A549 treated with dexamethasone at 1 μM for 4 hours (cell line): ENCODE measurements at places on chromosomes 7 and 10. TPM values are rescaled to one million over a fixed set of nuclear protein-coding genes. Genes with fewer than 3 reads are reported as not detected.

FKBP14 gene
- 6.7 to 10.3 TPM (median 7.3 TPM) in 5 replicates for total RNA-seq

IFIT1B gene
- total RNA-seq, result not detected in 5 replicates

HYAL4 gene
- 0.04 TPM in 1 of 5 replicates, not detected in the others for total RNA-seq

NUDT1 gene
- total RNA-seq, result 96.3 to 103 TPM (median 99.2 TPM) in 5 replicates

GDF2 gene
- total RNA-seq, result not detected in 5 replicates

SCART1 gene
- total RNA-seq, result 0.14 to 0.33 TPM (median 0.29 TPM) in 5 replicates

PRSS37 gene
- not detected in 5 replicates for total RNA-seq

TYW1B gene
- total RNA-seq, result 2.9 to 3.2 TPM (median 3.0 TPM) in 5 replicates

EGFR gene
- total RNA-seq, result 94.3 to 141 TPM (median 116 TPM) in 5 replicates

ANK3 gene
- total RNA-seq, result 0.41 to 1.2 TPM (median 0.69 TPM) in 5 replicates

NME8 gene
- not detected in 5 replicates for total RNA-seq

ASB15 gene
- not detected in 5 replicates for total RNA-seq

NRP1 gene
- 63.7 to 98.6 TPM (median 87.4 TPM) in 5 replicates for total RNA-seq

CCL24 gene
- total RNA-seq, result not detected in 5 replicates

GPRIN2 gene
- total RNA-seq, result 23.8 to 39.9 TPM (median 33.0 TPM) in 5 replicates

ENKUR gene
- 0.26 to 0.39 TPM (median 0.30 TPM) in 5 replicates for total RNA-seq

ACSL5 gene
- 0.27 to 0.71 TPM (median 0.30 TPM) in 5 replicates for total RNA-seq

OR6B1 gene
- not detected in 5 replicates for total RNA-seq

TMEM178B gene
- total RNA-seq, result 1.3 to 2.0 TPM (median 1.7 TPM) in 5 replicates

TBXAS1 gene
- 11.8 to 15.6 TPM (median 13.3 TPM) in 5 replicates for total RNA-seq

RADIL gene
- 1.2 to 1.9 TPM (median 1.7 TPM) in 5 replicates for total RNA-seq

CYP26C1 gene
- total RNA-seq, result 0.02 TPM in 1 of 5 replicates, not detected in the others

TAS2R41 gene
- total RNA-seq, result not detected in 5 replicates

NRCAM gene
- 98.0 to 135 TPM (median 119 TPM) in 5 replicates for total RNA-seq

NUTM2E gene
- 0.26 to 0.48 TPM (median 0.40 TPM) in 5 replicates for total RNA-seq

CUBN gene
- 0.04 to 0.38 TPM (median 0.06 TPM) in 5 replicates for total RNA-seq

PFKP gene
- 458 to 628 TPM (median 588 TPM) in 5 replicates for total RNA-seq

CNNM1 gene
- 24.4 to 34.0 TPM (median 28.5 TPM) in 5 replicates for total RNA-seq

FGFR2 gene
- total RNA-seq, result 0.25 to 0.81 TPM (median 0.34 TPM) in 5 replicates

NACAD gene
- 0.20 to 0.46 TPM (median 0.28 TPM) in 5 replicates for total RNA-seq

SNX10 gene
- 3.6 to 5.0 TPM (median 4.1 TPM) in 5 replicates for total RNA-seq

GOT1 gene
- 41.5 to 51.4 TPM (median 43.1 TPM) in 5 replicates for total RNA-seq

LRRN3 gene
- total RNA-seq, result 0.02 to 0.04 TPM in 2 of 5 replicates, not detected in the others

ZNF488 gene
- total RNA-seq, result 10.6 to 13.9 TPM (median 13.1 TPM) in 5 replicates

PDZD7 gene
- total RNA-seq, result 0.35 to 0.94 TPM (median 0.81 TPM) in 5 replicates

PLCE1 gene
- 7.0 to 10.3 TPM (median 9.7 TPM) in 5 replicates for total RNA-seq

OLAH gene
- 0.90 to 1.1 TPM (median 1.0 TPM) in 5 replicates for total RNA-seq

PRKAG2 gene
- total RNA-seq, result 39.9 to 46.5 TPM (median 45.1 TPM) in 5 replicates

FEZF1 gene
- not detected in 5 replicates for total RNA-seq

HOXA3 gene
- 3.0 to 6.2 TPM (median 5.4 TPM) in 5 replicates for total RNA-seq

OR2A12 gene
- total RNA-seq, result not detected in 5 replicates

ETV1 gene
- 1.6 to 2.4 TPM (median 2.3 TPM) in 5 replicates for total RNA-seq

DNAJC12 gene
- 37.8 to 66.0 TPM (median 44.4 TPM) in 5 replicates for total RNA-seq

RHOBTB1 gene
- 17.4 to 20.4 TPM (median 18.6 TPM) in 5 replicates for total RNA-seq

HOXA6 gene
- total RNA-seq, result 0.98 to 1.7 TPM (median 1.4 TPM) in 5 replicates

ACTL6B gene
- total RNA-seq, result not detected in 5 replicates

REPIN1 gene
- 62.7 to 82.7 TPM (median 76.0 TPM) in 5 replicates for total RNA-seq

SUV39H2 gene
- total RNA-seq, result 18.3 to 23.1 TPM (median 20.3 TPM) in 5 replicates

TMEM176A gene
- total RNA-seq, result 0.09 TPM in 1 of 5 replicates, not detected in the others

TMEM196 gene
- not detected in 5 replicates for total RNA-seq

ASZ1 gene
- total RNA-seq, result not detected in 5 replicates
